ENCODE measurements at places on chromosomes 5 and 9.

DNA sequence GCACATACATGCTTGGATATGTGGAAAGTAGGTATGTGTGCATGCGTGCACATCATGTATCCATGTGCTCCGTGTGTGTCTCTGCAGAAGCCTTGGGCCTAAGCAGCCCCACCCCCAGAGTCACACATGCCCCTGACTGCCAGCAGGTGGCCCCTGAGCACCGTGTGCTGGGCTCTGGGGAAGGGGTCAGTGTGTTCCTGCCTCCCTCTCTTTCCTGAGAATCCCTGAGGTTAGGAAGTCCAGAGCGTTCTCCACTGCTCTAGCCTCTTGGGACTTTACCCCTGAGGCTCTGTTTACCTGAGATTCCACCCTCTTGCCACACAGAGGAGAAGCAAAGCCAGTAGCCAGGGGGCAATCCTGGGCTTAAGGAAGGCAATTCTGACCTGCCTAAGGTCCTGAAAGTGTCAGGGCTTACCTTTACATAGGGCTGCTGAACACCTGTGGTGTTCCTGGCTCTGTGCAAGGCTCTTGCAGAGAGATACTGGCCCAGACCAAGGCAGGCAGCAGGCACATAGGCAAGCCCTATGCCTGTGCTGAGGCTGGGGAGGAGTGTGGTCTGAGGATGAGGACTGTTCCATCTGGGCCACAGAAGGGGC is 207.3 kb downstream of the TMEM38B start:
- DNase-seq: peak; percentile 68

- DNase-seq: no peak
These were observed 1.5 kb upstream of the DTWD2 start for GRCh38 chr5:118989816-118990215.

DNA sequence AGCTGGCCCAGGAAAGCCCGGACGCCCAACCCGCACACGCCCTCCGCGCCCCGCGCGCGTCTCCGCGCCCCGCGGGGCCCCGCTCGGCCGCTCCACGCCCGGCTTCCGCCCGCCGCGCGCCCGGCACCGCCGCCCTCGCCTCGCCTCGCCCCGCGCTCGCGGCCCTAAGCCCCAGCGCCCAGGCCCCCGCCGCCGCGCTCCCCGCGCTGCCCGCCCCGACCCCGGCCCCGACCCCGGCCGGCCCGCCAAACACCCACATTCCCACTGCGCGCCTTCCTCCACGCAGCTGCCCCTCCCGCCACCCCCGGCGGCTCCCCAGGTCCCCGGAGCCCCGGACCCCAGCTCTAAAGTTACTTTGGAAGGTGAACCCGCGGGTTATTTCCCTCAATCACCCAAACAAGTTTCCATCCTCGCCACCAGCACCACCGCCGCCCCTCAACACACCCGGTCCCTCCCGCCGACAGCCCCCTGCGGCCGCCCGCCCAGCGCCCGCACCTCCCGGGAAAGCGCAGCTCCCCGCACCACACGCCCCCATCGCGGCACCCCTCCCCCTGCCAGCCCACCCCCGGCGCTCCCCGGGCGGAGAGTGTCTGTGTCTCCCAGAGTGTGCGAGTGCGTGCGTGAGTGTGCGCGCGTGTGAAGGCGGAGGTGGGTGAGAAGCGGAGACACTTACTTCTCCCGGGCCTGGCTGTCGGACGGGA is 439 bp downstream of the SSBP2 start:
- DNase-seq: no peak

- peak; percentile 82 for DNase-seq
These were observed 633.6 kb downstream of the BNC2 start for GRCh38 chr9:16236882-16237281.

- peak; percentile 91 for DNase-seq
These were observed 84.9 kb downstream of the ZNF608 start for GRCh38 chr5:124661317-124662141.

Data from fibroblast of upper back skin (primary cell).